ENCODE measurements at places on chromosomes 13 and 19.
A peak's percentile ranks its signal among the peaks of the same experiment; 100 is the strongest.

GRCh38 chr13:41548910-41549309, 91.6 kb downstream of the RGCC start:
- no peak for DNase-seq

DNA sequence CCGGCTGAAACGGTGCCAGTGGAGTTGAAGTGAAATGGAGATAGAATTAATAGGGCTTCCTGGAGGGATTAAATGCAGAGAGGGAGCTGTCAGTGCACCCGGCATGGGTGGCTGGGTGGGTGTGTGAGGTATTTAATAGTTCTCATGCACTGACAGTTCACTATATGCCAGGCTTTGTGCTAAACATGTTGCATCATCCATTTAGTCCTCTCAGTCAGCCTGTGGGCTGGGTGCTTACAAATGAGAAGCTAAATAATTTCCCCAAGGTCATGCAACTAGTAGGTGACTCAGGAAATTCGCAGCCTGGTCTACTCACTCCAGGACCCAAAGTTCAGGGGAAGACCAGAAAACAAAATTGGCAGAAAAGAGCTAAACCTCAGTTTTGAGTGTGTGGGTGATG, 63.5 kb upstream of the SPATA13 start:
- DNase-seq, result no peak

- DNase-seq, result no peak
These were observed 10.8 kb downstream of the PLPPR3 start for GRCh38 chr19:810883-811489.

- no peak for DNase-seq
These were observed 98.3 kb downstream of the AKAP11 start for GRCh38 chr13:42370229-42370628.

- DNase-seq, result no peak
These were observed 19.4 kb upstream of the PSG2 start for GRCh38 chr19:43101950-43102349.

GRCh38 chr19:30450100-30450499, 77.9 kb downstream of the ZNF536 start:
- peak; percentile 29 for DNase-seq

DNA sequence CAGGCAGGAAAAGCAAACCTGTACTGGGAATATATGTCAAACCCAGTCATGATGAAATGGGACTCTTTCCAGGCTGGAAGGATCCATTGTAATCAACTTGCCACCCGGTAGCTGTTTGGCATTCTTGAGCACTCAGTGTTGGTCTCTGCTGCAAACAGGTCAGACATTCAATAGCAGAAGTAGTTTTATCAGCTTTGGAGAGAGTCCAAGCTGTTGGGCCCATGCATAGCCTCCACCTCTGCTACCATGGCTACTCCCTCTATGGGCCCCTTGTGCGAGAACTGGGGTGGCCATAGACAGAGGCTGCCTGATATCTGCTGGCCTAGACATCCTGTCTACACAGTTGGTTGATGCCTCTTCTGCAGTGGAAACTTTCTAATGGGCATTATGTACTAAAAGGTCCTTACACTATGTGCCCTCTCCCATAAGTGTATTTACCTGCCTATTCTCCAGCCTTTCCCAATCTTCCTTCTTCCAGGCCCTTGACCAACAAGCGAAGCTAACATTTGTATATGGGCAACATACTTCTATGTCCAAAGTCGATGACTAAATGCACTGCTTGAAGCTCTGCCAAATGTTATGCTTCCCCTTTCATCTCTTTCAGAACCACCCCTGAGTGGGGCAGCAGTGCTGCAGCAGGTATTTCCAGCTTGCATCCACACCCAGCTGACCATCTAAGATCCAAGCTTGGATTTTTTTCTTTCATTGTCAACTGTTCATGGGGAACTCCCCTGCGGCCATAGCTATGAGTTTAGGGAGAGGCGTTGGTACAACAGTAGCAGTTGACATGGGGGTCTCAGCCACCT, 5.3 kb upstream of the RNF6 start:
- no peak for DNase-seq

DNA sequence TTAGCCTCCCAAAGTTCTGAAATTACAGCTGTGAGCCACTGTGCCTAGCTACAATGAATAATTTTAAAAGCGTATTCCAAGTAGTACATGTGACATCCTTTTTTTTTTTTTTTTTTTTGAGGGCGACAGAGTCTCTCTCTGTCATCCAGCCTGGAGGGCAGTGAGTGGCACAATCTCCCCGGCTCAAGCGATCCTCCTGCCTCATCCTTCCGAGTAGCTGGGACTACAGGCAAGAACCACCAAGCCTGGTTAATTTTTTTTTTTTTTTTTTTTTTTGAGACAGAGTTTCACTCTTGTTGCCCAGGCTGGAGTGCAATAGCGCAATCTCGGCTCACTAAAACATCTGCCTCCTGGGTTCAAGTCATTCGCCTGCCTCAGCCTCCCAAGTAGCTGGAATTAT, 3.8 kb upstream of the PRR12 start:
- DNase-seq, result no peak

DNA sequence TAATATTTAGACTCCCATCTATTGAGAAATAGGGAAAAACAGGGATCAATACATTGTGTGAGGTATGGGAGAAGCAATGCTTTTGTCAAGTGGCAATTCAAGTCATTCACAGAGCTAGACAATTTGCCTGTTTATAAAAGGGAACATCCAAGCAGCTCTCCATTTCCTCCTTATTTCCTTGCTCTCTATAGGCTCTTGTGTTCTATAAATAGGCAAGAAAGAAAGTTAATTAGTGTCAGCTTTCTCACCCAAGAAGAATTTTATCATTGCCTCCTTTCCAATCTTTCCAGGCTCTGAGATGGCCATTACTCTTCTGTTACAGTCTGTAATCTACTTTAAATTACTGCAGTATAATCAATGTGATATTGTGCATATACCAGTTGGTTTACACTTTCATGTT, 199.9 kb downstream of the LHFPL6 start:
- DNase-seq, result no peak

- no peak for DNase-seq
These were observed 380.1 kb downstream of the EFNB2 start for GRCh38 chr13:106155411-106155810.

DNA sequence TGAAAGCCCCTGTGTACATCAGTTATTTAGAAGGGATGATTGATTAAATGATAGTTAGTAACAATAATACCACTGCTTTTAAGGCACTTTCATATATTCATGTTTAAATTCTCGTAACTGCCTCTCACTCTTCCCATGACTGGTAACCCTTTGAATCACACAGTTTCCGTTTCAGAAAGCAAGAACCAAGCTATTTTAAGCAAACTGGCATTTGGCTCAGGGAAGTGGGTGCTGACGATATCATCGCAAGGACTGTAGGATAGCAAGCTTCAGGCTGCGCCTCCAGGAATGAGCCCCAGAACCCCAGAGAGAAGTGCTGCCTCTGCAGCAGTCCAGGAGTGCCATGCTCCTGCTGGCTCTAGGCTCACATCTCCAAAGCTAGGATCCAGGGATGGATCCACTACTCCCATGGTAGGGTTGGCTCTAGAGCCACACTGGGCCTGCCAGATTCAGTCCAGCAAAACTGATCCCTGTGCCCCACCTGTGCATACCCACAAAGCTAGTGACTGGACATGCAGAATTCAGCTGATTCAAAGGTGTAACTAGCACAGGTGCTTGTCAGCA, 313.5 kb downstream of the SLC7A1 start:
- DNase-seq, result no peak

DNA sequence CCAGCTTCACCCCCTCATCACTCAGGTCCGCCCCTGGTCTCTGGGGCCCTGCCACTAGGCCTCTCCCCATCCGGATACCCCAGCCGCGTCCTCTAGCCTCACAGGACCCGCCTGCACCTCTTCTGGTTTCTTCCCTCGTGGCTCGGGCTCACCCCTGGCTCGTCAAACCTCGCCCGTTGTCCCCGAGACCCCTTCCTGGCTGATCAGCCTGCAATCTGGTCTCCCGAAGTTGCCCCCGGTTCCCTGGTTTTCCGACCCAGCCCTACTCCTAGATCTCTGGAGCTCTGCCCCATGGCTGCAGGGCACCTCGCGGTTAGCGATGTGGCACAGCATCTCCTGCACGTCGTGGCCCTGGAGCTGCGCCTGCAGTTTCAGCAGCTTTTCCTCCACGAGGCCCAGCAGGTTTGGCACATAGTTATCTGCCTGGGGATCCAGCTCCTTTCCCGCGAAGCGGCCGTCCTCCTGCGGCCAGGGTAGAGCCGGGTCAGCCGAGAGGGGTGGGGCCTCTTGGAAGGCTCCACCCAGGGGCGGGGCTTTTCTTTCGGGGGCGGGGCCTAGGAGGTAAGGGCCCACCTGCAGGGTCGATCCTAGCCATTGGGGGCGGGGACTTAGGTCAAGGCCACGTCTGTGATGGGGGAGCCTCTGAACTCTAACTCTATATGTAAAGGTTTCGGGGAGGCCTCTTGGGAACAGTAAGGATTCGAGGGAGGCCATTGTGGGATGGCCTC, 2.4 kb upstream of the RGL3 start:
- peak; percentile 22 for DNase-seq

- DNase-seq, result no peak
These were observed 1390.6 kb downstream of the UQCRFS1 start for GRCh38 chr19:27822336-27822735.

GRCh38 chr19:31992750-31993149, 352.7 kb upstream of the ZNF507 start:
- DNase-seq, result no peak

- DNase-seq, result no peak
These were observed 202.4 kb downstream of the ITGBL1 start for GRCh38 chr13:101654883-101655282.

- DNase-seq, result no peak
These were observed 503 bp downstream of the TUBA3C start for GRCh38 chr13:19181021-19181620.

DNA sequence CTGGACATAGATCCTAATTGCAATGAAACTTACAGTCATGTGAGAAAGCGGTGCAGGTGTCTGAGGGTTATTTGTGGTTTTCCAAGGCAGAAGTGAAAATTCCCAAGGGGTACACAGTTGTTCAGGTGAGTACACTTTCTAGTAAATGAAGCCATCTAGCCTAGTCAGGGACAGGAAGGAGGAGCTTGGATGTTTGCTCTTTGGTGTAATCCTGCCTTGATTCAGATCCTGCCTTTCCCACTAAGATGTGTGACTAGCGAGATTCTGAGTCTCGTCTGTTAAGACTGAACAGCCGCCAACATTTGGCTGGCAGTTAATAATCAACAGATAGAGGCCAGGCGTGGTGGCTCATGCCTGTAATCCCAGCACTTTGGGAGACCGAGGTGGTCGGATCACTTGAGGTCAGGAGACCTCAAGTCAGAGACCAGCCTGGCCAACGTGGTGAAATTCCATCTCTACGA, 2.5 kb downstream of the RPS9 start:
- DNase-seq, result no peak

DNA sequence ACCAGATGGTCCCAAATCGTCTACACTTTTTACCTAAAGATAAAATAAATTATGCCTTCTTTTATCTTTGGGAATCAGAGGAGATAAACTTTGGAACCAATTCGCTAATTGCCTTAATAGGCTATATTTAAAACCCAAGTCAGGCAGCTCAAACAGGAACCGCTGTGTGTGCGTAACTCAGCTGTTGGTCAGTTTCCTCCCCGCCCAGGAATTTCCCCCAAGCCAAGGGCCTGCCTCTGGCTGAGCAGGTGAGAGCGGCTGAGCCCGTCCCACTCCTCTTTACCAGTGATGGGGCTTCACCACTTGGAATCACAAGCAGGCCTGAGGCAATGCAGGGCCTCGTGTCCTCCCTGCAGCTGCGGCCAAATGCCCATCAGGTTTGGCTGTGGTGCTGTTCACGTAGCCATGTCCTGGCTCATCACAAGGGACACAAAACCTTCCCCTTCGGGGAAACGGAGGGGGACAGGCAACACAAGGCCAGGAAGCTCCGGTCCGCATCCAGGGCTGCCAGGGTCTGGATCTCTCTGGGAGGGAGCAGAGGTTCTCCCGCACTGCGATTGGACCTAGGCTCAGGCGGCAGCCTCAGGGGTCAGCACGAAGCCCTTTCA, 503 bp upstream of the SLC7A9 start:
- no peak for DNase-seq

DNA sequence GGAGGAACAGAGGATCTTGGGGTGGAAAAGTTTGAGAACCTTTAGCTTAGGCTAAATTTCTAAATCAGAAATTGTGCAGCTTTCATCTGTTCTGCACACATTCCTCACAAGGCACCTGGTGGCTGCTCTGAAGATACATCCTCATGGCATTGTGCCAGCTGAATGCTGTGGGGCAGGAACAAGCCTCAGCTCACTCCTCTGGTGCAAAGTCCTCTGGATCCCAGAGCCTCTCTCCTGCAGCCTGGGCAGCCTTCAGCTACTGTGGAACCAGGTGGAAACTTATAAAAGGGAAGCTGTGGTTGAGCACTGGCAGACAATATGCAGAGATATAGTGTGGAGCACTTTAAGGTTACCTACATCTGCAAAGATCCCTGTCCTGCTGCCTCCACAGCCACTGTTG, 72.3 kb downstream of the KCTD12 start:
- DNase-seq, result no peak

GRCh38 chr19:1941146-1942077, at the start of gene CSNK1G2:
Gene CSNK1G2 (plus strand): TSS chr19:1941172. CDS start chr19:1969773, 28,601 bp downstream.
- no peak for DNase-seq

GRCh38 chr13:46685006-46685730, 111.8 kb downstream of the ESD start:
- no peak for DNase-seq

DNA sequence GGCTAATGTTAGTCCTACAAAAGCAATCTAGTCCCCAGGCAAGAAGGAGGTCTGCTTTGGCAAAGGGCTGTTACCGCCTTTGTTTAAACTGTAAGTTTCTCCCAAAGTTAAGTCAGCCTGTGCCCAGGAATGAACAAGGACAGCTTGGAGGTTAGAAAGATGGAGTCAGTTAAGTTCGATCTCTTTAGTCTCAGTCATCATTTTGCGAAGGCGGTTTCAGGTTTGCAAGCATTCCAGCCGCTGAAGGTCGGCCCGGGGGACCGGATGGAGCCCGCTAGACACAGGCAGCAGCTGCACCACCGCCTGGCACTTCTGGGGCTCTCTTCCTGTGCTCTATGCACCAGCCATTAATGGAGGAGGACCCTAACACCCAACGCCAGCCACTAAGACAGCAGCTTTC, 91.3 kb downstream of the STK24 start:
- no peak for DNase-seq

- no peak for DNase-seq
These were observed 5.7 kb downstream of the PTPRS start for GRCh38 chr19:5334824-5335500.

GRCh38 chr19:29672933-29673336, 7.7 kb downstream of the PLEKHF1 start:
- DNase-seq, result no peak

DNA sequence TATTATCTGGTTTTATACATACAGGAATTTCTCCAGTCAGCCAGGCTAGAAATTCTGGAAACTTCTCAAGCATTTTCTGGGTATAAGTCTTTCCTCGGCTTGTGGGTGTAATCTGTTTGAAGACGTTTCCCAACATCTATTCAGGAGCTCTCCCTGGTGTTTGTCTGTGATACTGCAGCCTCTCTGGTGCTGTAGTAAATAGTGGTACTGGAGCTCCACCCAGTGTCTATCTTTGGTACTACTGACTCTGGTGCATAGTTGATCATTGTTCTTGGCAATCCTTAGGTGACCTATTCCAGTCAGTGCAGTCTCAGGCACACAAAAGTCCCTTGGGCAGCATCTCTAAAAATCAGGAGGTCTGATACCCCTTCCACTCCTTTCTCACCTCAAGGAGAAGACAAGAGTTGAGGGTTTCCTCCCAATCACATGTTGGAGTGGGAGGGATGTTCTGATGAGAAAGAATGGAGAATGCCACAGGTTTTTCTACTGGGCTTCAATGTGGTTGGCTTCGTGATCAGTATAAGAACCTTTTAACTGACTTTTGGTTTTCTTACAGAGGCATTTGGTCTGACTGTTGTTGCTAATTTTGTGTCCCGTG, 115.5 kb downstream of the CYSLTR2 start:
- DNase-seq, result peak; percentile 66
